ENCODE measurements at places on chromosomes 3 and 15. TPM values are rescaled to one million over a fixed set of nuclear protein-coding genes. Genes with fewer than 3 reads are reported as not detected.

Gene AP3B2
- total RNA-seq: not detected

Gene MEGF11
- total RNA-seq: not detected

- no peak for DNase-seq
Measured at GRCh38 chr15:100772478-100772877, 107.2 kb upstream of the ALDH1A3 start.

- no peak for DNase-seq
Measured at GRCh38 chr3:80238152-80238551, 470.4 kb upstream of the ROBO1 start.

- no peak for DNase-seq
Measured at GRCh38 chr3:46573701-46574100, 7.6 kb upstream of the LRRC2 start.

- no peak for DNase-seq
Measured at GRCh38 chr3:172079326-172079976, 40.1 kb downstream of the FNDC3B start.

- no peak for DNase-seq
Measured at GRCh38 chr15:71455107-71455506, 339.8 kb downstream of the THSD4 start.

GRCh38 chr3:102478160-102478559 lies 43.3 kb downstream of the ZPLD1 start:
- no peak for DNase-seq

DNA sequence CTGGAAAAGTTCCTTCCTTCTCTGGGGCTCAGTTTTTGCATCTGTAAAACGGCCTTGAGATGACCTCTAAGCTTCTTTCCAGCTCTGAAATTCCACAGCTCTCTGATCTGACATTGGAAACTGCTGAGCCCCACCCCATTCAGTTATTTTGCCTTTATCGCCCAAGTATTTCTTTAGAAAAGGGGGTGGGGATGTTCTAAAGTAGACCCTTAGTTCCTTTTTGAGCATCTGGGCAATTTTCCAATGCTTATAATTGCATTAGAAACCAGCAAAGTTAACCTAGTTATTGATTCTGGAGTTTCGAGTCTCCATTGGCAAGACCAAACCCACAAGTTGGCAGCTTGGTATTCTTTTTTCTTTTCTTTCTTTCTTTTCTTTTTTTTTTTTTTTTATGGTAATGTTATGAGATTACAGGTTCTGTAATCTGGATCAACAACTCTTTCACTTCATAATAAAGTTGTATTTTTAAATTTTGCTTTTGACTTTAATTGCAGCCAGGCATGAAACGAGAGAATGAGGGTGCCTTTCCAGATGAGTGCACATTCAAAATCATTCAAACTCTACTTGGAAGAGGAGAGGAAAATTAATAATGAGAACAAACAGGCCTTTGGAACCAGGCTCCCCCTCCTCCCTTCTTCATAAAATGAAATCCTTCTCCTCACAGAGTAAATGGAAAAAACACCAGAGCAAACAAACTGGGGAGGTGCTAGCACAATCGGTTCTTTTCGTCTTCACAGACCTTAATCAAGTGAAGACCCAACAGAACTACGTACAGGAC lies 76.8 kb upstream of the LRIG1 start:
- no peak for DNase-seq

GRCh38 chr3:78571486-78571885 lies 1196.3 kb downstream of the ROBO1 start:
- DNase-seq: no peak

DNA sequence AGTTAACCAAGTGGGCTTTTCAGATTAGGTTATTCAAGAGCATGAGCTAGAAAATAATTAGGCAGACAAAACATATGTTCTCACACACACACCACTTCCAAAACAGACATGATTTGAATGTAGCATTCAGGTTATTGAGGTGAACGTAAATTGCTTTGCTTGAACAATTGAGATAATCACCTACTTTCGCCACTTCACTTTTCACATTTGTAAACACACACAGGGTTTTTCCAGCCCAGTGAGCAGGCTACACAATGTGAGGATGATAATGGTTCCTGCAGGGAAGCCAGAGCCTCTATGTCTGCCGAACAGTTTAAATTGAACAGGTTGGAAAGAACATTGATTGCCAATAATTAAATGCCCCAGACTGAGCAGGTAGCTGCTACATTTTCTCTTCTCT lies 560.8 kb downstream of the OCA2 start:
- DNase-seq: no peak

GRCh38 chr3:30004481-30004880 lies 601.9 kb upstream of the TGFBR2 start:
- DNase-seq: no peak

DNA sequence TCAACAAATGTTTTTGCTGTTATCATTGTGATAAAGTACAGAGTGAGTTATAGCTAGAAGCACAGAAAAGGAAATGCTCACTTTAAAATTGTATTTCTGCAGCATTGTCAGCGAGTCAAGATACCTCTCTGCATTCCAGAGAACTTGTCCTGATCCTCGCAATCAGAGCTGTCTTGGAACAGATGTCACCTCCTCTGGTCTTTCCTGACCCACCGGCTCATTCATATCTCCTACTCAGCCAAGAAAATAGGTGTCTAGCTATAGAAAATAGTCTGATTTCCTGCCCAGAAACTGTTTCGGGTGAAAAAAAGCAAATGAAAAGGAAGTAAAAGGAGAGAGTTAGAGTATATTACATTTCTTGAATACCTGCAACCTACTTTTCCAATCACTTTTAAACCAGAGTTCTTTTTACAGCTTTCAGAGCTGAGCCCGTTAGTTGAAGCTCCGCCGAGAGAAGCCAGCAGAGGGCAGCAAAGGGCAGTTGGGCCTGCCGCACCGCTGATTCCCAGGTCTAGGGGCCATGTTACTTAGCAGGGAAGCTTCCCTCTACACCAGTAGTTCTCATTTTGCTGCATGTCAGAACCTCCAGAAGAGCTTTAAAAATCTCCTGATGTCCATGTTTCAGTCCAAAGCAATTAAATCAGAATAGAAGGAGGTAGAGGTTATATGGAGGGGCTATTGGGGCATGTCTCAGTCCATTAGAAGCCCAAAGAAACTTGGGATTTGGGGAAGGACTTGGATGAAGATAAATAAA lies 185.7 kb upstream of the THRB start:
- DNase-seq: peak; percentile 77

- no peak for DNase-seq
Measured at GRCh38 chr3:157618886-157619285, 115.7 kb upstream of the VEPH1 start.

DNA sequence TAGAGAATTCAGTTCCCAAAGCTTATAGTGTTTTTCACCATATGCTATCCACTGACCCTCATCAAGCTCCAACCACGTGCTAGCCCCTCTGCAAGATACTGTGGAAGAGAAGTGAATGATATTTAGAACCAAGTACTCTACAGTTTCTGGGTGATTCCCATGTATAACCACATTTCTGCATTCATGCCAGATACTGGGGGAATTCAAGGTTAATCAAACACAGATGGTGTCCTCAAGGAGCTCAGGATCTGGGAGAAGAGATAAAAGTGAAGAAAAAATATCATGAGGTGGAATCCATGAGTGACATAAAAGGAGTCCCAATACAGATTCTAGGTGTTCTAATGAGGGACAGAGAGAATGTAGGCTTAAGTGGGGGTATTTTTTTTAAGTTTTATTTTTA lies 195.8 kb downstream of the FHIT start:
- DNase-seq: no peak

DNA sequence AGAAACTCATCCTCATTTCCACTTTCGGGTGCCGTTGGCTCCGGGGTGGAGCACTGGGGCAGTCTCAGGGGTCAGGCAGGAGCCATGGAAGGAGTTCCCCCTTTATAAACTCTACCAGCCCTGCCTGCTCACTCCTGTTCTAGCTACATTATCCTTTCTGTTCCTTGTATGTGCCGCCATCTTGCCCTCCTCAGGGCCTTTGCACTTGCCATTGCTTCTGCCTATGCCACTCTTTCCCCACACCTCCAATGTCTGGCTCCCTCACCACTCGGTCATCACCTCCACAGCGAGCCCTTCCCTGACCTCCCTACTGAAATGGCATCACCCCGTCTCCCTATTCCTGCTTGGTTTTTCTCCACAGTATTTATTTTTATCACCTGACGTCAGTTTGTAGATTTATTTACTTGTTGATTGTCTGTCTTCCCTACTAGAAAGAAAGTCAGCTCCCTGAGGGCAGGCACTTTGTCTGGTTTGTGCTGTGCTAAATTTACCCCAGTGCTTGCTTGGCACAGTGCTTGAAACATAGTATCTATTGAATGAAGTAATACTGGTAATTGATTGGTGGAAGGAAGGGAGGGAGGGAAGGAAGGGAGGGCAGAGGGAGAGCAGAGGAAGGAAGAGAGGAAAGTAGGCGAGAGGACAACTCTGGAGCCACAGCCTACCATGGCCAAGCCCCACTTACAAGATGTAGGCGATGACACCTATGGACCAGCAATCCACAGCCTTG lies 8.8 kb downstream of the CAMK1 start:
- DNase-seq: no peak
